H7 (cell line): ENCODE measurements at places on chromosomes 3 and 15.

- DNase-seq: peak; percentile 94
Observed at GRCh38 chr3:194333212-194333980, 17.7 kb downstream of the CPN2 start.

- peak; percentile 26 for DNase-seq
Observed at GRCh38 chr15:27592036-27592760, 506.9 kb downstream of the OCA2 start.

DNA sequence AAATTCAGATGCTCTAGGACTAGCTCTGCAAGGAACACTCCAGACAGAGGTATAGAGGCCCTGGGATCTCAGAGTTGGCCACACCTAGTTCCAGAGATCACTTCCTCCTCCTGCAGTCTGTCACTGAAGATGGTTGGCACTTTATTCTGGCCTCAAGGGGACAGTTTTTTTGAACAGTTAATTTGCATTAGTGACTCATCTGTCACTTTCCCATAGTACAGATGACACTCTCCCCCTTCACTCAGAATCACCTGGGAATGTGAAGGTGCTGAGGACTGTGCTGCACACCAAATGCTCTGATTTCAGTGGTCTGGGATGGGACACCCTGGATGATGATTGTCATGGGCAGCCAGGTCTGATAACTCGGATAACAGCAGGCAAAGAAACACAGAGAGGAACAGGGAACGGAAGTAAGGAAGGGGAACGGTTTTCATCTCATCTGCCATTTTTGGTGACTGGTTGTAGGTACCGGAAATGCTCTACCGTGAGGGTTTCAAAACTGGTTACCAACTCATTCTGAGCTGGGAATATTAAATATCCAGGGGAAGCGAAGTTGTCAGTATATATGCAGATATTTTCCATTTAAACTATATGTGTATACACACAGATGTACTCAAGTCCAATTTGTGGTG is 232.5 kb upstream of the ST8SIA2 start:
- DNase-seq: no peak

- no peak for DNase-seq
Observed at GRCh38 chr3:123276346-123277006, 74.7 kb downstream of the SEC22A start.

DNA sequence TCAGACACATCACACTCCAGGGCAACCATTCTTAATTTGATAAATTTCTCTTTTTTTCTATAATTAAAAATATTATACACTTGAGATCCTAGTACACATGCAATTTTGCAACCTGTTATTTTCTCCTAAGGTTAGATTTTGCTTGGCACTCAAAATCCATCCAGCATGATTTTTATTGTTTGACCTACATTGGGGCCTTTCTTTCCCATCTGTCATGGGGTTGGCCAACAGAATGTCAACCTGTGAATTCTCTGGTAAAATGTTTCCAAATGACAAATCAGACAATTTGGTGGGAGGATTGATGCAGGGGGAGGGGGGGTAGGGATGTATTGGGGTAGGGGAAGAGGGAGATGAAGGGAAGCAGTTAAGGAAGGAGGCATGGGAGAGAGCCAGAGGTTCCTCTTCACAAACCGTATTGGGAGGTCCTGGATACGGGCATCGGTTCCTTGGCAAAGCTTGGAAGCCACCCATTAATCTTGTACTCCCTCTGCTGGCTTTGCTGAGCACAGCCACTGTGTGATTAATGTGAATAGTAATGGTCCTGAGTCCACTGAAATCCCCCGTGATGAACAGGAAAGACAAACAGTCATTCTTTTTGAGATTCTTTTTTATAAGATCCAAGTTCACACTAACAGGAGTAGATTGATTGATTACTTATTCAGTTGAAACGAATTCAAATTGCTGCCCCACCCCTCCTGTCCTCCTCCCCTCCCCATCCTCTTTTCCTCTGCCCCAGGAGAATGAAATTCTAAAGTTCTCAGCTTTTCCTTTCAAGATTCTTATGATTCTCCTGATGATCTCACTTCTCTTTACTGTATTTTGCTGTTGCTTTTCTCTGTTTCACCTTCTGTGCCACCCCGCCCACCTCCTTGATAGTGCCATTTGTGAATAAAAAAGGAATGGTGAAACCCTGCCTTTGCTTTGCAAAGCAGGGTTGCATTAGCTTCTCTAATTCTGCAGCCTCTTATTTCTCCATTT is 82.2 kb upstream of the SLC25A26 start:
- peak; percentile 65 for DNase-seq

- DNase-seq: no peak
Observed at GRCh38 chr3:119239206-119239820, 1.4 kb downstream of the B4GALT4 start.

DNA sequence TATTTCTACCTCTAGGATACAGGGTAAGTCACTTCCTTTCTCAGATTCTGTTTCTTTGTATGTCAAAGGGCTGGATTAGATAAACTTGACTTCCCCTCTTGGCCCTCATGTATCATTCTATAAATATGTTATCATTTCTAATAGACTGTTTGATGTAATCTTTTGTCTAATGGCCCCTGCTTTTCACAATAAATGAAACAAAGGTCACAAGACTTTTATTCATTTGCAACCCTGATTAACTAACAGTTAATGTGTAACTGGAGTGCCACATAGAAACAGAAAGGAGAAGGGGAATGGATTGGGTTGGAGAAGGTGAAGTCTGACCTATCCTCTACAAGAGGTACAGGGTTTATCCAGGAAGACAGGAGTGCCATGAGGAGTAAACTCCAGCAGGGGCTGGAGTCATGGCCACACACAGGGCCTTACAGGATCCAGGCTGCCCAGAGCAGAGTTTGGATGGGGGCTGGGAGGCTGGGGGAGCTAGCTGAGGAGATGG is 8.0 kb upstream of the B3GNT5 start:
- peak; percentile 33 for DNase-seq

GRCh38 chr3:58183221-58183620 is 27.6 kb downstream of the DNASE1L3 start:
- DNase-seq: no peak

- DNase-seq: no peak
Observed at GRCh38 chr3:149442851-149443544, 31.5 kb upstream of the TM4SF4 start.

DNA sequence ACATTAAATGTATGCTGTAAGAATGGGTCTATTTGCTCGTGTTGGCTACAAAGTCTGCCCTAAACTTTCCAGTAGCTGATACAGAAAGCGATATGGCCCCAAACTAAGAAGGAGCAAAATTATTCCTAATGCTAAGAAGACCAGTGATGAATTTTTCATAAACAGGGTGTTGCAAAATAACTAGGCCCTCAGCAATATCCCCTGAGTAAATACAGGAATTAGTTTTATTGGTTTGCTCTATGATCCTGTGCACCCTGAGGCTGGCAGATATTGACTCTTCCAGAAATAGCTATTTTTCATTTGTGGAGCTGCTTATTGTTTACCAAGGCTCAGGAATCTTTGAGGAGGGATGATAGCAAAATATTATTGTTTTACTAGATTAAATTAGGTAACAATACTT is 60.9 kb upstream of the CCNL1 start:
- DNase-seq: no peak

DNA sequence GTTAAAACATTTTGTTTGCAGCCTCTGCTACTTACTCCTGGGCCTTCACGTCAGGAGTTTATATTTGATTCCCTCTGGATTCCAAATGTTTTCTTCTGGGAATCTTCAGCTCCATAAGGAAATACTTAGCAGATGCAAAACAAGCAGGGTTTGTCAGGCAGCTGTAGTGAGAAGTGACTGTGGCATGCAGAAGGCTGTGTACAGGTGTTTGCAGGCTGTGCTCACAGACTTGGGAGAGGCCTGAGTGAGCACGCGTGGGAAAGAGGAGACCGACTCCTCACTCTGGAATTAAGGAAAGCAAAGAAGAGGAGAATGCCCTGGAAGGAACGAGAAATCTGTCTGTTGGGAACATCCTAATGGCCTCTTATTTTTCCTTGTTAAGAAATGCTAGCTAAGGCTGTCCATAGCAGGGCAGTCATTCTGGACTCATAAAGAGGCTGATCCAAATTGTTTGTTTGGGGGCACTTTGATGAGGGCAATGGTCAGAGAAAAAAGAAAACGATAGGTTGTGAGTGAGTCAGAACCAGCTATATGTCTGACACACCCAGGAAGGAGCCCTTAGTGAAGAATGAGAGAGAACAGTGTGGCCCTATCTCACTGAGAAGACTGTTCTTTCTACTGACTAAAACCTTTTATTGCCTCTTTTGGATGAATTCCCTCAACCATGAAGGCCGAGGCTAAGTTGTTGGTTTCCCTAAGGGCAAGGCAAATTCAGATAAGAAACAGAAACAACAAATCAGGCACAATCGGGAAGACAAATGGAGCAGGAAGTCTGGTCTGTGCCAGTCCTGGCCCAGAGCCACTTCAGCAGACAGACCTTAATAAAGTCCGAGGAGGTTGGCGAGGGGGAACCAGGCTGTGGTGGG is 82.6 kb downstream of the TGFBR2 start:
- no peak for DNase-seq
